AG08396 (cell line): ENCODE measurements at places on chromosomes 3 and 15.

DNA sequence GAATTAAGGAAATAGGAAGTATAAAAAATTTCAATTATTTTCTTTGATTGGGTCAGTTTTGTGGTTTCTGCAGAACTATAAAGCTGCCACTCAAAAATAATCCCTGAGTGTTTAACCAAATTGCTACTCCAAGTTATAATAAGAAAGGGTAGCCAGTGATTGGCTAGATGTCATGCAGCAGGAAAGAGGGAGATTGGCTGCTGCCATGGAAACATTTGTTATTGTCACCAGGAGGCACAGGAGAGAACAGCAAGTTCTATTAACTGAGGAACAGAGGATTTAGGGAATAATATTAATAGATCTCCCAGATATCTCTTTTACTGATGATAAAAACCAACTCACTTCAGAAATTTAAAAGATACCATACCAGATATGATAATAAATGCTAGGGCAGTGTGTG is 42.6 kb downstream of the CLDN1 start:
- DNase-seq, result no peak

DNA sequence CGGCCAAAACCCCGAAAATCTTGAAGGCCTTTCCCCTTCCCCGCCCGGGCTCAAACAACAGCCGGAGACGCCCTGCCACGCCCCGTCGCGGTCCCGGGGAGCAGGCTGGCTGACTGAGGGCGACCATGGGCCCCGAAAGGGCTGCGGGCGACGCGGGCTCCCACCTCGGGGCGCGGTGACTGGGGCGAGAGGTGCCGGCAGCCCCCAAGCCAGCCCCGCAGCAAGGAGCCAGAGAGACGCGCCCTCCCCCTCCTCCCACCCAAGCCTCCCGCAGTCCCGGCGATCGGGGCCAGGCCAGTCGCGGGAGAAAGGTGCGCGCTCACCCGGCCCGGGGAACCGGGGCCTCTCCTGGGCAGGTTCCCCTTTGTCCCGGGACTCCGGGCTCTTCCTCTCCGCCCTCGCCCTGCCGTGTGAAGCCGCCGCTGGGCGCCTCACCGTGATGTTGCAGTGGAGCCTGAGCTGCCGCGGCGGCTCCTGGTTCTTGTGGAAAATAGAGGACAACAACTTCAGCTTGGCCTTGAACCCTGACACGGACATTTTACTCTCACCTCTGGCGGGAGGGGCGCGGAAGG is 30.6 kb upstream of the ZSCAN2 start:
- DNase-seq, result peak; percentile 45

- no peak for DNase-seq
Measured at GRCh38 chr15:85771271-85771670, 23.5 kb downstream of the KLHL25 start.

GRCh38 chr3:107710851-107711250 is 188.1 kb downstream of the BBX start:
- peak; percentile 43 for DNase-seq

GRCh38 chr3:169454060-169454317 is 209.5 kb downstream of the MECOM start:
- DNase-seq, result no peak

DNA sequence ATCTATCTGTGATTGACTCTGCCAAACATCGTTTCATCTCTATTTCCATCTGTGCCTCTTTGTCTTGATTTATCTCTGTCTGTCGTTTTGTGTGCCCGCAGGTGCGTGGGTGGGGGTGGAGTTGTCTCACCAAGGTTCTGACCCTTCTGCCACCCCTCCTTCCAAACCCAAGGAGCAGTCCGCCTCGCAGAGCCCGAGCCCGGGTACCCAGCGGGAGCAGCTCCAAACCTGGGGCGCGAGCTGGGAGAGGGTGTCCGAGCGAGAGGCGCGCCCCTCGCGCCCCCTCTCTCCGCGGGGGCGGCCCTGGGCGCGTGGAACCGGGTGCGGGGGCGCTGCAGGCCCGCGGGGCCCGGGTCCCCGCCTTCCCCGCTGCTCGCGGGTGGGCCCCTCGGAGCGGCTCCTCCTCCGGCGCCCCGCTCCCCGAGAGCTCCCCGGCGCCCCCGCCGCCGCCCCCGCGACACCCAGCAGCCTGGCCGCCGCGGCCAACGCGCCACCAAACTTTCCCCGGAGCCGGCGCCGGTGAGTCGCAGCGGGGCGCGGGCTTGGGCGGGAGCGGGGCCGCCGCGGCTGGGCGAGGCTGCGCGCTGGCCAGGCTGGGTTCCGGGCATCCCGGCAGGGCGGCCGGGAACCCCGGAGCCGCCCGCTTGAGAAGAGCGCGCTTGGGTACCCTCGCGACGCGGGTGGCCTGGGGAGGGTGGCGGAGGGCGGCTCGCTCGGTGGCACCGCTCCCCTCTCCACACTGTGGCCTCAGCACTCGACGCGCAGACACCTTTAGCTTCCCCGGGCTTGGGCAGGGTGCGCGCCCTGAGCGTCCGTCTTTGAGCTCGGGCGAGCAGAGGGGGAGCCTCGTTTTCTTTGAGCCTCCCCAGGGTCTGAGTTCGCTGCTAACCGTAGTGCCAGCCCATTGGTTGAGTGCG is at the start of gene HRH1:
Gene HRH1 (plus strand): TSS at position 458 of the 917 bp plus-strand sequence. CDS start 104,545 bp downstream, outside the sequence.
- peak; percentile 60 for DNase-seq

DNA sequence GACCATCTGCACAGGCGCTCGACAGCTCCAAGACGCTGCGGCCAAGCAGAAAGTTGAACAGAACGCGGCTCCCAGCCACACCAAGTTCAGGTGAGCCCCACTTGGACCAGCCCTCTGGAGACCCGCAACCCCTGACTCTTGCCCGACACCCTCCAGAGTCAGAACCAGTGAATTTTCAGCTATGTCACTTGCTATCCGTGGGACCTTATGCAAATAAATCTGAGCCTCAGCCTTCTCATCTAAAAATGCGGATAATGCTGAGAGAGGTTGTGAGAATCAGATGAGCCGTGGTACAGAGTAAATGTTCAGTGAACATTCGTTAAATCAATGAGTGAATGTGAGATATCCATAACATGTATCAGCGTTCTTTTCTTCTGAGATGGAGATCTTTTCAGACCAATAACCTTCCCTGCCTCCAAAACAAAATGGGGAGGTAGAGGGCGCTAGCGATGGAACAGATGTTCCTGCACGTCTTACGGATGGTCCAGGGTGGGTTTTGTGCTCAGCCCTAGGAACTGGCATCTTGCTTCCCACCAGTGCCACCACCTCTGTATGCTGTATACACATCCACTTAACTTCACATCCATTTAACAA is 524 bp downstream of the MRPS11 start:
- no peak for DNase-seq

DNA sequence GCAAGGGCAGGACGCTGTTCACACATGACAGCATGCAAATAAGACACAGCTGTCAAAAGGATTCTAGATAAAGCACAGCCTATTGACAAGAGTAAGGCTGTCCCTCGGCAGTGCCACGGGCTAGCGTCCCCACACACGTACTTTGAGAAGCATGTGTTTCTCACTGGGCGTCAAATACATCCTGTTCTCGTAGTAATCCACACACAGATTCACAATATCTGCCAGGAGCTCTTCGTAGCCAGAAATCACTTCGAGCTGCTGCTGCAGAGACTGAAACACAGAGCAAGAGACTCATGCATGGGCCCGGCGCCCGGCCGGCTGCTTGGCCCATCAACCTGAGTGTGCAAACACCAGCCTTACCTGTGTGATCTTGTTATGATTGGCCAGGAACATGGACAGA is 41.1 kb downstream of the CYFIP1 start:
- no peak for DNase-seq

DNA sequence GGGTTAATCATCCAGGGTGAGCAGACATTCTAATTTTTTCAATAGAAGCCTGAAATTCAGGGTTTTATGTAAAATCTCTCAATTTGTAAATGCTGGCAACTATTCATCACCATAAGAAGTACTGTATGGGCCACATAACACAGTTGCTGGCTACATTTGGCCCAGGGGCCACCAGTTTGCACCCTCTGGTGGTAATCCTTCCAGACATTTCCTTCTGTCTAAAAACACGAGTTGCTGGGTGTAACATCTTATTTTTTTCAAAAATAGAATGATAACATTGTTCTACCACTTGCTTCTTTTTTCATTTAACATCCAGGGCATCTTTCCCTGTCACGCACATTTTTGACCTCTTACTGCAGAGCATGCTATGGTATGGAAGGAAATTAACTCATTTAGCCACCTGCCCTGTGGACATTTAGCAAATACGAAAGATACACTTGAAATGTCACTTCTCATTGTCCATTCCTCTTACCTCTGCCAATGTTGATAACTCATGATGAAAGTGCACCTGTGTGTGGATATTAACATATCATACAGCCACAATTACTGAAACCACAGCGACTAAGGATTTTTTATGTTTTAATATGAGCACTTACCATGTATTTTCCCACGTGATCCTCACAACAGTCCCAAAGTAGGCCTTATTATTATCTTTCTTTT is 117.5 kb upstream of the ARHGEF3 start:
- no peak for DNase-seq

- no peak for DNase-seq
Measured at GRCh38 chr15:60093273-60094067, 89.4 kb downstream of the FOXB1 start.

DNA sequence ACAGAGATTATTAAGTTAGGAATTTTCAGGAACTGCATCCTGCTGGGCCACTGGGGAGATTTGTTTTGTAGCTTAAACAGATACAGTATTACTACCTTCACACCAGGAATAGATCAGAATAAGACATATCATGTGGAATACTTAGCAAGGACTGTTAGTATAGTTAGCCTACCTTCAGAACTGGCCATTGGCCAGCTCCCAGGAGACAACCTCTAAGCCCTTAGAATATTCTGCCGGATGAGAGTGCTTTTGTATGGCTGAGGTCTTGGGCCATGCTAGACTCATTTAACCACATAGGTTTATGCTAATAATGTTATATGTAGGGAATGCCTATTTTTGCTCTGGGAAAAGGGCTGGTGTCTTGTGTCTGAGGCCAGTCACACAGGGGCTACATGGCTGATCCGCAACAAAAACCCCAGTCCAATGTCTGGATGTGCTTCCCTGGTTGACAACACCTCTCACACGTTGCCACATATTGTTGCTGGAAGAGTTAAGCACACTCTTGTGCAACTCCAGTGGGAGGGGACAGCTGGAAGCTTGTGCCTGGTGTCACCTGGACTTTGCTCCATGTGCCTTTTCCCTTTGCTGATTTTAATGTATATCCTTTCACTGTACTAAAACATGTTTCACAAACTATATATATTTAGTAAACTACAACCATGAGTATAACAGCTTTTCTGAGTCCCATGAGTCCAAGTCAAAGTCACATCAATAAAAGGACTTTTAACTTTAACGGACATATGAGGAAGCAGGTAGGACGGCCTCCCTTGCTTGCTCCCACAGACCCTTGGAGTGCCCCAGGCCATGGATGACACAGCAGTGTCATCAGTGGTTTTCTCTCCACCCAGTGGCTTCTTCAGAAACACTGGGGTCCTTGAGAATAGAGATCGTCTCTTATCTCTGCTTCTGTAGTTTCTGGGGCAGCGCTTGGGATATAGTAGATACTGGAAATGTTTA is 118.0 kb upstream of the C3orf80 start:
- no peak for DNase-seq

GRCh38 chr15:94335616-94336015 is 104.3 kb downstream of the MCTP2 start:
- DNase-seq, result peak; percentile 14

- DNase-seq, result no peak
Measured at GRCh38 chr15:83014205-83014653, 2.8 kb upstream of the C15orf40 start.

DNA sequence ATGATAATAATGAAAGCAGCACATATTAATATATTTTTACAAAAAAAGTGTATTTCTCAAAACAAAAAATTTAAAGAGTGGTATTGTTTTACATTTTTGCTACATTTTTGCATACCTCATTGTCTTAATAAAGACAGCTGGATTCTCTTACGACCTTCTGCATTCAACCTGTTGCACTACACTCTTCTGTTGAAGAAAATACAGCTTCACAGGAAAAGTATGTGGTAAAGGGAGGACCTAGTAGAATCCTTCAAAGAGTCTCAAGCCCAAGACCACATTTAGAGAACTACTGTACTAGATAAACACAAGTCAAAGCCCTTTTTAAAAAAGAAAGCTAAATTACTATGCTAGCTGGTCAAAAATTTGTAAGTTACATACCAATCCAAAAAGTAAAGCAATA is 7.9 kb downstream of the ZNF280D start:
- DNase-seq, result no peak

DNA sequence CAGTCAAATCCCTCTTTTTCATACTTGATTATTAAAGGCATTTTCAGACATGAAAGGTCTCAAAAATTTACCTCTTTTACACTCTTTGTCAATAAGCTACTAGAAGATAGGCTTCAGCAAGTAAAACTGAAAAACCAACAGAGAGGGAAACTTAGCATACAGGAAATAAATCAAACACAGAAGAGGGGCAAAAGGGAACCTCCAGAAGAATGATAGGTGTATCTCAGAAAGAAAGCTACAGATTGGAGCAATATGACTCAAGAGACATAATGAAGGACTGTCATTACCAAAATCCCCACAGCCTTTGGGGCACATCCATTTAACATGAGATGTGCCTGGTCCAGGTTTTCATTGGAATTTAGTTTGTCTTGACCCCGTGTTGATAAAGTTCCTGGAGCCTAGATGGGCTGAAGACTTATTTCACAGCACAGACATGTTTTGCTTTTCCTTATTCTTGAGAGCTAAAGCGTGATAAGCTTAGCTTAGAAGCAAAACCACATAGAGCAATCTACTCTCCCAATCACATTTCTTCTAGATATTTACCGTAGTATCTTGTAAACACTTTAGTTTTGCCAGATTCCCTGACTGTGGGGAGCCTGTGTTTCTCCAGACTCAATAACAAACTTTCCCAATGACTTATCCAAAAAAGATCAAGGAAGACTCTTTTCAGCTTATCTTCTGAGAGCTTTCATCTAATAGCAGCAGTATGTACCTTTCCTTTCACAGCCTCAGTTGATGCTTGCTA is 11.7 kb downstream of the LRRFIP2 start:
- no peak for DNase-seq
